ENCODE measurements at places on chromosomes 13 and 19.
A peak's percentile ranks its signal among the peaks of the same experiment; 100 is the strongest.

DNA sequence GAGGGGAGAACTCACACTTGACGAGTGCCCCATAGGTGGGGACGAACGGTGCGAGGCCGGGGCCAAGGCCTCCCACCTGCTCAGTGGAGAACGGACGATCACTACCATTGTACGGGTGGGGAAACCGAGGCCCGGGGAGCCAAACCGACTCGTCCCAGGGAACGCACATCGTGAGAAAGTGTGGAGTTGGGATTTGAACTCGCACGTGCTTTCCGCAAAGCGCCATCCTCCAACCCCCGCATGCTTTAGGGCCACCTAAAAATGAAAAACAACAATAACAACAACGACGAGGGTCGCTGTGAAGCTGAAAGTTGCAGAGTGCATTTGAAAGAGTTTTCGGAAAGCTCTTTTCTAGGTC, 458 bp downstream of the ARHGEF1 start:
- no peak for DNase-seq

DNA sequence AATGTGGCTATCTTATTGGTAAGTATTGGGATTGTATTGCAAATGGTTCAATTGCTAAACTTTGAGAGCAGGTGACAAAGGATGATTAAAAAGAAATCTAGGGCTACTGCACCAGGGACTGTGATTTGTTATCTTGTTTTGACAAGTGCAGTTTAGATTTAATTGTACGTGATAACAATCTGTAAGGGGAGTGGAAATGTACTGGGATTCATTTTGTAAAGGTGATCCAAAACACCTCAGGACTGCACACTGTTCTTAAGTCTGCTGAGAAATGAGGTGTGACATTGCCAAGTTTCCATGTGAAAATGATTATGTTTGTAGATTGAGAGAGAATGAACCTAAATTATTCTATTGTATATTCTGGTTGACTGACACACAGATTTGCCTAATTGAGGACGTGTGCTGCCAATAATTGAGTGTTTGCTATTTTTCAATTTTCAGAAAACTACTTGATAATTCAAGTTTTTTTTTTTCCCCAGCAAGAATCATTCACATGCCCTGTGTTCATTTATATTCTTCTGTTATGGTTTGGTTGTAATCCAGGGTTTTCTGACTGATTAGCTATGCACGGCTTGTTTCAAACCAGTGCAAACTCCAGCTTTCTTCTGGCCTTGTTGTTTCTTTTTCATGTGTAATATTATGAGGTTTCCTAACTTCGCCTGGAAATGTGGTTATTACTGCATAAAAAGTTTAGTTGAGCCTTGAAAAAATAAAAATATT, 308.0 kb downstream of the OLFM4 start:
- no peak for DNase-seq

GRCh38 chr13:74573654-74574053, 439.4 kb upstream of the KLF12 start:
- DNase-seq = no peak

DNA sequence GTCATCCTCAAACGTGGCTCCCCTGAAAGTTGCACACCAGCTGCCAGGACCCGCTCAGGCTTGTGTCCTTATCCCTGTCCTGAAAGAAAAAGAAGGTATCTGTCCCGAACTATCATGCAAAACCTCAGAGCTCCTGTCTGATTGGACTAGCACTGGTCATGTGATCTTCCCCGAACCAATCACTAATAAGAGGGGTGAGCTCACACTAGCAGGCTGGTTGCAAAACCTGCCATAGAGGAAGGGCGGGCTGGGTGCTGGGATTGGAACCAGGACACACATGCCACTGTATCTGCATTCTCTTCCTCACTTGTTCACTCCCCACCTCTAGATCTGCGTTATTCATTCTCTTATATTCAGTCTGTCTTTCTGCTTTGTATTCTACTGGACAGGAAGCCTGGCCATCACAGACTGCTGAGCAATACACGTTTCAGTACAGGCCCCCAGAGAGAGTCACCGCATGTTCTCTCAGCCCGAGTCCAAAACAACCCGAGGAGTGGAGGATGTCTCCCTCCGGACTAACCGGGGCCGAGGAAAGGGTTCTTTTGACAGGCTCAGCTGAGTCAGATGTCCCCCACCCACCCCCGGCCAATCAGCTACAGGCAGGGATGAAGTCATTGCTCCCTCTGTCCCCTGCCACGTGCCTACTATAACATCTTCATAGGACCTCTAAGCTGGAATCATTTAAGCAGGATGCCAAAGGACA, 97.7 kb downstream of the SIPA1L3 start:
- no peak for DNase-seq

- no peak for DNase-seq
Observed at GRCh38 chr19:2675892-2676291, 26.6 kb downstream of the GNG7 start.

DNA sequence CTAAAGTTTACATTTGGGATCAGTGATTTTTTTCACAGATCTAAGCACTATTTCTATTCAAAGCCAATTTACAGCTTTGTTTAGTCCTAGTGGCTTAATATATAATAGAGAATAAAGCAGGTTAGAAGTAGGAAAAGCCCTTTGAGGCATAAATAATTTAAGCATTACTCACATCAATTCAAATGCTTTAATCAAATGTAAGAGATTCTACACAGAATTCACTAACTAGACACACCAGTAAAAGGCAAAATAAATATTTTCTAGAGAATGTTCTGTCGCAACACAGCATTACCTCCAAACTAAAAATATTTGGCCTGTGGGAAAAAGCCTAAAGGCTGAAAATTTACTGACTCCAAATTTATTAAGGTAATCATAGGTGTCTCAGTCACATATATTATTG, 31.3 kb downstream of the KCTD12 start:
- DNase-seq = no peak

GRCh38 chr13:21219036-21219381, 42.6 kb downstream of the MRPL57 start:
- DNase-seq = no peak

DNA sequence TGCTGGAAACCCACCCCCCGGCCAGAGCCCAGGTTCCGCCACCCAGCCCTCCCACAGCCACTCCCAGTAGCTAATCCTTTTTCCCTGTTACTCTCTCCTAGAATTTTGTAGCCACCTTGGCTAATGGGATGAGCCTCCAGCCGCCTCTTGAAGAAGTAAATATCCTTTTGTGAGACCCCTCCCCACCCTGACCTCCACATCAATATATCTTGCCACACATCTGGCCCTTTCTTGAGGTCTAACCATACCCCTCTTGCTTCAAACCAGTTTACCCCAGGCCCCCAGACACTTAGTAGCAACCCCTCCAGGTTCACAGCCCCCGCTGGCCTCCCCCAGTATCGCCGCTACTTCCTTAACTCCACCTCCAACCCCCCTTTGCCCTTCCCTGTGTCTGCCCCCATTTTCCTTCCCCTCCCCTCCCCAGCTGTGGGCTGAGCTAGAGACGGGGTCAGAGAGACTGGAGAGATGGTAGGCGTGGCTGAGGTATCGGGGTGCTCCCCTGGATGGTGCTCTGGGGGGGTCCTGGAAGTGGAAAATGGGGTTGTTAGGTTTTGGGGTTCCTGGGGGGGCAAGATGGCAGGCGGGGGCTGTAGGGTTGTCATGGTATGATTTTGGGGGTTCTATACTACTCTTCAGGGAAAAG, 2.8 kb downstream of the PRMT1 start:
- DNase-seq = no peak

DNA sequence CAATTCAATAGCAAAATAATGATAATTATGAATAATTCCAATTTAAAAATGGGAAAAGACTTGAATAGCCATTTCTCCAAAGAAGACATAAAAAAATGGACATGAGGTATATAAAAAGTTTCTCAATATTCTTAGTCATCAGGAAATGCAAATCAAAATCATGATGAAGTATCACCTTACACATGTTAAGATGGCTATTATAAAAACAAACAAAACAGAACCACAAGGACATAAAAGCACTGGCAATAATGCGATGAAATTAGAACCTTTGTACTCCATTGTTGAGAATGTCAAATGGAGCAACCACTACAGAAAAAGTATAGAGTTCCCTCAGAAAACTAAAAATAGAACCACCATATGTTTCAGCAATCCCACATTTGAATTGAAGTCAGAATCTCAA, 1186.1 kb downstream of the SLITRK5 start:
- no peak for DNase-seq

DNA sequence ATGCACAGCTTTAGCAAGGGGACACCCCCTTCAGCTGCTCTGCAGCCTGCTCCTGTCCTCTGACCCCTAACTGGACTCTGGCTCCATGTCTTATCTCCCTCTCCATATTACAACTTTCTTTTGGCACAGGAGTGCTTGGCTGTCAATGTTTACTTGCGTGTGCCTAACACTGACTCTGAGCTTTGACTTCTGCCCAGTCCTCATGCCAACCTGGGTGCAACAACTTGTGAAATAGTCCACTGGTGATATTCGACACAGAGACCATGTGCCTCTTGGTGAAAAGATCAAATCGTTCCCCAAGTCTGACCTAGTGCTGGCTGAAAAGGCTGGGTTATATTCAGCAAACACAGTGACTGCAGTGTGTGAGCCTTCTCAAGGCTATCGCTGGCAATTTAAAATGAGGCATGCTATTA, 34.1 kb upstream of the KLF12 start:
- DNase-seq = no peak

- DNase-seq = no peak
Observed at GRCh38 chr13:84566780-84567179, 684.5 kb upstream of the SLITRK1 start.

DNA sequence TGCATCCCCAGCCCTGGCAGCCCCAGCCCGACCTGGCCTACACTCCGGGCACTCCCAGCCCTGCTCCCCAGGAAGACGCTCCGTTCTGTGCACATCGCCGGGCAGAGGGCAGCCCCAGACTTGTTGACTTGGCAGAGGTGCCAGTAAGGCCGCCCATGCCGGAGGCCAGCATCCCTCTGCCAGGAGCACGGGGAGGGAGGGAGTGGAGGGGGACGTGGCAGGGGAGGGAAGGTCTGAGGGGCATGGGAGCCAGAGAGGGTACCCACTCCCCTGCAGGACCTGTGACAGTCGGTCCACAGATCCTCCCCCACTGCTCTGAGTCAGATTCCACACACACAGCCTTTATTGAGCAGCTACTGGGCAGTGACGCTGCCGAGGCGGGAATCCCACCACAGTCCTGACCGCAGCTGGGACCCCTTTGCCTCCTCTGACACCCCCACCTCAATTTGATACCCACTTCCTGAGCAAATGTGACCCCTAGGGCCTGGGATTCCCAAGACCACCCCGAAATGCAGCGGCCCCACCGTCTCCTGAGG, 1.9 kb upstream of the NKPD1 start:
- DNase-seq = no peak

DNA sequence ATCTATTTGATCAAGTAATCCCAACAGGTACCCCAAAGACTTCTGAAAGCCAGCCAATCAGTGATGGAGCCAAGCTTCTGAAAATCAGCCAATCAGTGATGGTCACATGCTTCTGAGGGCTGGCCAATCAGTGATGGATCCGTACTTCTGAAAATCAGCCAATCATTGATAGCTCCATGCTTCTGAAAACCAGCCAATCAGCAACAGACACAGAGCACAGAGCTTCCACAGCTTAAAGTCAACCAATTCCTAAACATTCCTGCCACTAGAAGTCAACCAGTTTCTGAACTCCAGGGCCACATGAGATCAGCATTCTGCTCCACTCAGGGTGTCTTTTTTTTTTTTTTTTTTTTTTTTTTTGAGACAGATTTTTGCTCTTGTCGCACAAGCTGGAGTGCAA, 8.2 kb upstream of the HSD17B14 start:
- DNase-seq = no peak

DNA sequence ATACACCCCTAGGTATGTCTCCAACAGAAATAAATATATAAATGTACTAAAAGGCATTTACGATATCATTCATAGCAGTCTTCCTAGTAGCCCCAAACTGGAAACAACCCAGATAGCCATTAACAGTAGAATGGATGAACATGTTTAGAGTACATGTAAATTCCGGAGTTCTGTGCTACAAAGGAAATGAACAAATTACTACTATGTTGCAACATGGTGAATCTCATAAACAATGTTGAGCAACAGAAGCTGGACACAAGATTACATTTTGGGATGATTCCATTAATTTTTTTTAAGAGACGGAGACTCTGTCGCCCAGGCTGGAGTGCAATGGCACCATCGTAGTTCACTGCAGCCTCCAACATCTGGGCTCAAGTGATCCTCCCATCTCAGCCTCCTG, 5.9 kb upstream of the SLC7A10 start:
- DNase-seq = no peak

DNA sequence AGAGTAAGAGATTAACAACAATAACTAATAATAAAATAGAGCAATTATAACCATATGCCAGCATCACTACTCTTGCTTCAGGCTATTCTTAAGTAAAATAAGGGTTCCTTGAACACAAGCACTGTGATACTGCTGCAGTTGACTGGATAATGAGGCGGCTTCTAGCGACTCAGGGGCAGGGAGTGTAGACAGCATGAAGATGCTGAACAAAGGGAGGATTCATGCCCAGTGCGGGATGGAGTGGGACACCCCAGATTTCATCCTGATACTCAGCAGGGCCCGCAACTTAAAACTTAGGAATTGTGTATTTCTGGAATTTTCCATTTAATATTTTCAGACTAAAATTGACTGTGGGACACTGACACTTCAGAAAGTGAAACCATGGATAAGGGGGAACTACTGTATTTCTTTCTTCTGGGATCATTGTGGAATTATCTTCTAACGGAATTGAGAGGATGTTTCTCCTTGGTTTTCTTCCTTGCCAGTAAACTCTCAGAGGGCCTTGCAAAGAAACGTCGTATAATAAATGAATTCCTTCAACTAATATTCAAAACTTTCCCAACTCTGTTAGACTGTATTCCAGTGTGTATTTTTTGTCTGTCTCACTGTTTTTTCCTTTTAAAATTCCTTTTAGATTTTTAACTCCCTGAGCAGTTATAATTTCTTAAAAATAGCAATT, 127.5 kb downstream of the B3GLCT start:
- DNase-seq = no peak

DNA sequence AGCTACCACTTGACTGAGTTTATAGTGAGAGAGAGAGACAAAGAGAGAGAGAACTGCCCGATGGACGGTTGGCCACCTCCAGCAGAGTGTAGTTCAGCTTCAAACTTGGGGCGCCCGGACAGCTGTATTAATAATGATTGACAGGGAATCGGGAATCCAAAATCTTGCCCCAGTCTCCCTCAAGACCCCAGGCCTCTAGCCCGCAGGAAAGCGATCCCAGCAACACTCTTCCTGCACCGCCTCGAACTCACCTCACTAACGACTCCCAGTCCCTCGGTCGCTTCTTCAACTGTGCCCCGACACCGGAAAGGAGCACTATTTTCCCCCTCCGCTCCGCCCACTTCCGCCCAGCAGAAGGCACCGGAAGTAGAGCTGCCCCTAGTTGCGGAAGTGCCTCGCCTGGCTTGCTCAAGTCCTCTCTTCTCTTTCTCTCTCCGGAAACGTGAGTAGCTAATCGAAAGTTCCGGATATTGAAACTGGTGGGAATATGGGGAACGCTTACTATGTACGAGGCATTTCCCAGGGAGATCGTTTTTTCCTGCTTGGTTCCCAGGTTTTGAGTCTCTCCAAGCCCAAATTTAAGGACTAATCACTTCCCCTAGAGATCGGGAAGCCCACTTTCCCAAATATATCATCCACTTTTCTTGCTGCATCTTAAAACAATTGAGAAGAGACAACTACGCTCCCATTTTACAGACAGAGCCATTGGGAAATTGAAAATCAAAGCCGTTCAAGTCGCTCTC, at the start of gene NOSIP:
Gene NOSIP, minus strand, starts transcription at position 293 of the 743 bp plus-strand sequence. CDS start 19,865 bp downstream, outside the sequence.
- peak; percentile 96 for DNase-seq

Data from NCI-H1930 (cell line).